ENCODE measurements at places on chromosomes 5 and 9. TPM values are rescaled to one million over a fixed set of nuclear protein-coding genes. Genes with fewer than 3 reads are reported as not detected.

SCGB3A2 gene
- polyA plus RNA-seq: not detected

SHOC1 gene
- not detected for polyA plus RNA-seq

TRIM23 gene
- polyA plus RNA-seq: 5.6 TPM

CCDC192 gene
- not detected for polyA plus RNA-seq

PCDHB5 gene
- polyA plus RNA-seq: 0.10 TPM
